ENCODE measurements at places on chromosomes 12 and 14.

GRCh38 chr14:106528717-106529116 is 1002.3 kb downstream of the TMEM121 start:
- DNase-seq = no peak

DNA sequence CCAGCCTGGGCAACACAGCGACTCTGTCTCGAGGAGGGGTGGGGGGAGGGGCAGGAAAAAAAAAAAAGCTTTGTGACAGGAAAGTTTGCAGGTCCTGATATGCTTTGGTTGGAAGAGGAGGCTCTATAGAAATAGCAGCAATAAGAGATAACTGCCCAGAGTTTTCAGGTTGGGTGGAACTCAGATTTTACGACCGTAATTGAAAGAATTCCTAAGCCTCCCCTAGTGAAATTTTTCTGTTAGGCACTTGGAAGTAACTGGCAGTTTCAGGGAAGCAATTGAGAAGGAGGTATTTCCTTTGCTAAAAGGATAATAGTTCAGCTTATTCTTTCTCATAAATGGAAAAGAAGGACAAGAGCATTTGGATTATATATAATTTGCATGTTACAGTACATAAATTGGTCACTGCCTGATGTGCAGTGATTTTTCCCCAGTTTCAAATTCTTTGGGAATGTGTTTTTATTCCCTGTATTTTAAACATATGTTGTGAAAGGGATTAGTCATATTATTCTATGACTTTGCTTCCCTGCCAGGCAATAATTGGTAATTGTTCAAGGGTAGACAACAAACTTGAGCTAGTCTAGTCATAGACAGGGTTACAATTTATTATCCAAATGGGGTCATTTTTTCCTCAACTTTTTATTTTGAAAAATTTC is 452.8 kb downstream of the AEBP2 start:
- DNase-seq = no peak

DNA sequence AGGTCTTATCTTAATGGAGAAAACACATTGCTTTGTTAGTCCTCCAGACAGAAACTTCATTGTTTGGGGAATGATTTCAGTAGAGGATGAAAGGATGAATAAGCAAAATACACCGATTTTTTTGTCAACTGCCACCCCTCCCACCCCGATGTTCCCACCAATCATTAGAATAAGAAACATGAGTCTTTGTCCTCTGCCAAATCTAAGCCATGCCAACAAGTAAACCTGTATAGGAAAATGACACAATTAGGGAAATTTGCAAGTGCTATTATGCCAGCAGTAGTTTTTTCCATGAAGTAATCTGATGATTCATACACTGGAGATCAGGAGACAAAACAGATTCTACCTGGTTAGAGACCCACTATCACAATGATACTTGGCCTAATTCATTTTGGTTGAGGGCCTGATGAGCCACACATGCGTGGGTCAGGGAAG is 35.9 kb downstream of the FLRT2 start:
- no peak for DNase-seq

DNA sequence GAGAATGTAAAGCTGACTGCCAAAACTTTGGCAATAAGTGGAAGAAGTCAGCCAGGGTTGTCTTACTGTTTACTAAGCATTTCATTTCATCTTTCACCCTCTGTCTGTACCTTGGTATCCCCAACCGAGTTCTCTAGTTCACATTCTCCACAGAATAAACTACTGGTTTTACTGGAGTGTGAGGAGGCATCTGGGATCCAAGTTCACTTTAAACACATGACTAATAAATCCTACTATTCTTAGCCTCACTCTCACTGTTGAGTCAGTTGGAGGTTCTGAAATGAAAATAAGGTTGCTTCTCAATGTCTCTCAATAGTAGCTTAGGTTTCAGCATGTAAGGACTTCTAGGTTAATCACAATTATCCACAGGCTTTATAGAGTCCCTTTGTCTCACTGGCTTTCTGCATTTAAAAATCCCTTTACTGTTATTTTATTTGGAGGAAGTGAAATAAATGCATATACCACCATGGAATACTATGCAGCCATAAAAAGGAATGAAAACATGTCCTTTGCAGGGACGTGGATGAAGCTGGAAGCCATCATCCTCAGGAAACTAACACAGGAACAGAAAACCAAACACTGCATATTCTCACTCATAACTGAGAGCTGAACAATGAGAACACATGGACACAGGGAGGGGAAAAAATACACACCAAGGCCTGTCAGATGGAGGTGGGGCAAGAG is 95.8 kb downstream of the EPS8 start:
- no peak for DNase-seq

DNA sequence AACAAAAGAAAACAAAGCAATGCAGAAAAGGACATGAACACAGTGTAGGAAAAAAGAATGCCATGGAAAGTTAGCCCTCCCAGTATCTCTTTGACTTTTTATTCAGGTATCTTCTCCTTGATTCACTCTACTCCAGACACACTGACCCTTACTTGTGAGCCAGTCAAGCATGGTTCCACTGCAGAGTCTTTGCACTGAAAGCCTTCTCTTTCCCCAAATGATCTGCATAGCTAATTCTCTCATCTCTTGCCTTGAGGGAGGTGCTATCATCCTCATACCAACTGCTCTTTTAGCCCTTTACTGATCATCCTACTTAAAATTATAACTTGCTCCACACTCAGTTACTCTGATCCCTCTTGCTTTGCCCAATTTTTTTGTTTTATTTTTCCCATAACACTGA is 101.2 kb upstream of the SLC16A7 start:
- no peak for DNase-seq
